Transverse colon (tissue), 4 donors: ENCODE measurements at places on chromosomes 3 and 15. TPM values are rescaled to one million over a fixed set of nuclear protein-coding genes. Genes with fewer than 3 reads are reported as not detected.

GRCh38 chr3:174202561-174202960 lies 656.6 kb upstream of the NAALADL2 start:
- no peak overlapping the region for H3K4me3 ChIP-seq
- no peaks in the 10 kb centered on the region for H3K4me1 ChIP-seq
- H3K27ac ChIP-seq = no peak overlapping the region

GRCh38 chr3:56930706-56931105 lies 129.0 kb upstream of the ARHGEF3 start:
- H3K27ac ChIP-seq = no peak overlapping the region
- H3K27me3 ChIP-seq = no peaks in the 10 kb centered on the region
- peaks cover 21% of the 10 kb centered on the region for H3K4me1 ChIP-seq
- no peaks in the 10 kb centered on the region for H3K36me3 ChIP-seq
- DNase-seq = no peak

DNA sequence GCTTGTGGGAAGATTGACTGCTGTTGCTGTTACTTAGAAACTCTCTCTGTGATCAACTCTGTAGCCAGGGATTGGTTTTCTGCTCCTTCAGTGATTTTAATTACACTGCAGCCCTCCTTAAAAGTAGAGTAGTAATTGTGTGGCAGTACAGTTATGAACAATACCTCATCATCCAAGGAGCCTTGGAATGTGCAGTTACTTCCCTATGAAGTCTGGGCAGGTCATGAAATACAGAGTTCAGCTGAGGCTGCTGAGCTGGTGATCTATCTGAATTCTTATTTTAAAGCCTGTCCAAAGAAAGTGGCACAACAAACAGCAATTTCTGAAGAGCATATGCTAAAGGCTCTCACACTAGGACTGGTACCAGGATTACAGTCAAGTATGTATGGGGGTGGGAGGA lies 37.4 kb upstream of the MRPL3 start:
- H3K4me3 ChIP-seq = no peak overlapping the region
- DNase-seq = no peak

DNA sequence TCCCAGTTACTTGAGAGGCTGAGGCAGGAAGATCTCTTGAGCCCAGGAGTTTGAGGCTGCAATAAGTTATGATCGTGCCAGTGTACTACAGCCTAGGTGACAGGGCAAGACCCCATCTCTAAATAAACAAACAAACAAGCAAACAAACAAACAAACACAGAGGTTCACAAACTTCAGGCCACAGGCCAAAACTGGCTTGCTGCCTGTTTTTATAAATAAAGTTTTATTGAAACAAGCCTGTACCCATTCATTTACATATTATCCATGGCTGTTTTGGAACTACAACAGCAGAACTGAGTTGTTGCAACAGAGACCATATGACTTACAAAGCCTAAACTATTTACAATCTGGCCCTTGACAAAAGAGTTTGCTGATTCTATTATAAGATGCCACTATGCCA lies 6.5 kb downstream of the DYNC1LI1 start:
- no peak overlapping the region for H3K27ac ChIP-seq
- no peak overlapping the region for H3K4me3 ChIP-seq
- no peaks in the 10 kb centered on the region for H3K4me1 ChIP-seq
- DNase-seq = no peak

DNA sequence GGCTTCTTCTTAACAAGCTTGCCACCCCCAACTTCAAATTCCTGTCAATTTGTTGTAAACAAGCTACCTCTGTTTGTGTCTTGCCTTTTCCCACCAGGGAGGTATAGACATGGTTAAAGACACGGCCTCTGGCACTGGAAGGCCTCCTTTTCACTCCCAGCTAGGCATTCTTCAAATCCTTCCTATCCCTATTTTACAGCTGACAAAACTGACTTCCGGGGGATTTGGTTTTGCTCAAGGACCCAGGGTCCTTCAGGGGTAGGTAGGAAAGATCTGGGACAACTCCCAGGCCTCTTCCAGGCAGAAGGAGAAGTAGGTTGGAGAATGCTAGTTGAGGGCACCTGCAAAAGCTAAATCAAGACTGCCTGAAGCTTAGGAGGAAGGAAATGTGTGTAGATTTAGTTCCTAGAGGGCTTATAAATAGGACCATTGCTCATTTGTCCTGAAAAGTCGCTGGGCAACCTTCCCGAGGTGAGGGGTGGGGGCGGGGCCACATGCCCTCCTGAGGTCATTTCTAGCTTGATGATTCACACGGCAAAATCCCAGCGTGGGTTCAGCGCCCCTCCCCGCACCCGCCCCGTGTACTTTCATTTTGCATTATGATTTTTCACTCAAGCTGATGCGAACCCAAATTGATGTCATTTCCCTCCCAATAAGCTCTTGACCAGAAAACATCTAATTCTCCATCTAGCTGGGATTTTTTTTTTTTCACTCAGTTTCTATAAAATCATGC lies 365.5 kb downstream of the SHQ1 start:
- peaks cover 13% of the 10 kb centered on the region for H3K4me1 ChIP-seq
- peak overlapping the region; percentile 21 for H3K27ac ChIP-seq
- H3K4me3 ChIP-seq = no peak overlapping the region
- DNase-seq = peak; percentile 74
- H3K36me3 ChIP-seq = no peaks in the 10 kb centered on the region
- no peaks in the 10 kb centered on the region for H3K27me3 ChIP-seq

DNA sequence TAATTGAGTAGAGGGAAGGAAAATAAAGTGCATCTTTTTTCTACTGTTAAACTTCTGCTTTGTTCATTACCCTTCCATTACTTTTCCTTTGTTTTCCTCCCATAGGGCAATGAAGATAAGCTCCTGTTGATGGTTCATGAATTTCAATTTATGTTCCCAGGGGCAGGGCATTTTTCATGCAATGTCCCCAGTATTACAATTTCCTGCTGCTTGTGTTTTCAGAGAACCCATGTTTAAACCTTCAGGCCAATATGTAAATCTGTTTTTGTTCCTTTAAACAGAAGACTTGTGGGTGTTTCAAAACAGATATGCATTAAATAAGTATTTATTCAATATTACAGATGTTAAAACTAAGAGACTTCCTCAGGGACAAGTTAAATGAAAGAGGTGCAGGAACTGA lies 834.5 kb downstream of the ZPLD1 start:
- no peaks in the 10 kb centered on the region for H3K4me1 ChIP-seq
- no peak for DNase-seq
- no peak overlapping the region for H3K27ac ChIP-seq

GRCh38 chr3:168341956-168342936 lies 246.5 kb upstream of the GOLIM4 start:
- peak; percentile 7 for DNase-seq
- no peaks in the 10 kb centered on the region for H3K36me3 ChIP-seq
- peak overlapping the region; percentile 58 for H3K27ac ChIP-seq
- no peaks in the 10 kb centered on the region for H3K27me3 ChIP-seq
- H3K4me3 ChIP-seq = no peak overlapping the region
- peaks cover 22% of the 10 kb centered on the region for H3K4me1 ChIP-seq

GRCh38 chr3:34947834-34948233 lies 691.5 kb upstream of the ARPP21 start:
- no peaks in the 10 kb centered on the region for H3K36me3 ChIP-seq
- no peak for DNase-seq
- no peaks in the 10 kb centered on the region for H3K27me3 ChIP-seq
- H3K4me3 ChIP-seq = no peak overlapping the region
- H3K27ac ChIP-seq = no peak overlapping the region
- no peaks in the 10 kb centered on the region for H3K4me1 ChIP-seq

- H3K27me3 ChIP-seq = no peaks in the 10 kb centered on the region
- H3K36me3 ChIP-seq = no peaks in the 10 kb centered on the region
- H3K4me1 ChIP-seq = no peaks in the 10 kb centered on the region
- no peak overlapping the region for H3K4me3 ChIP-seq
- peak overlapping the region; percentile 37 for H3K27ac ChIP-seq
- no peak for DNase-seq
Observed at GRCh38 chr3:59653405-59654122, 603.7 kb upstream of the CFAP20DC start.

GRCh38 chr15:85579957-85580694 lies 199.7 kb downstream of the AKAP13 start:
- no peaks in the 10 kb centered on the region for H3K27me3 ChIP-seq
- peaks cover 50% of the 10 kb centered on the region for H3K4me1 ChIP-seq

The FBXL2 gene
- total RNA-seq = 2.5 TPM

DNA sequence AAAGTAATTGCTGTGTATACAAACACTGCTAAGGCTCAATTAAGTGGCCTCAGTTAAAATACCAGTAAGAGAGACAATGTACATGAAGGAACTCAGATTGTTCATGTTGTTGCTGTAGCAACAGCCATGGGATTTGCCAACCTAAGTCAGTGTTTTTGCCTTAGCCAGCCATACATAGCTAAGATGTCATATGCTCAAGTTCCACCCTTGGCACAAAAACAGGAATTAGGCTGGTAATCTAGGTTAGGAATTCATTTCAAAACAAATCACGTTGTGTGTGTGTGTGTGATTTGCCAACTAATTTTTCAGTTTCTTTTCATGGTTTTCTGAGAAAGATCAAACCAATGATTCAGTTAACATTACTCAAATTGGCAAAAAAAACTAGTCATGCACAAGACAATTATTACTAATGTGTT lies 143.7 kb upstream of the KCNMB2 start:
- no peaks in the 10 kb centered on the region for H3K36me3 ChIP-seq
- H3K27me3 ChIP-seq = no peaks in the 10 kb centered on the region
- no peak for DNase-seq
- H3K4me1 ChIP-seq = no peaks in the 10 kb centered on the region
- H3K4me3 ChIP-seq = no peak overlapping the region
